ENCODE measurements at places on chromosomes 12 and 14.

DNA sequence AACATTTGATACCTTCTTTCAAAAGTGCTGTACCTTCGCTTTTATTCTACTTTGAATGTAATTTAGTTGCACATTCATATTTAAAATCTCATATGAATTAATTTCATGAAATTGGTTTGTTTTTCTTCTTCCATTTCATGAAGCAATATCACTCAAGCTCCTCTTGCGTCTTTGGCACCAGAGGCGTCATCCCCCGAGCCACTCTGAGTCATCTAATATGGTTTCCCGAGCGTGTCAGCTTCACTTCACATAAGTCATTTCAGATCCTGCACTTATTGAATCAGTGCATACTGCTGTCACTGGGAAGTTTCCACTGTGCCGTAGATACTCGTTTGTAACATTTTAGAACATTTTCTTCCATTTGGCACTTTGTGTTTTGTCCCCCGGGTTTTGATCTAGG lies 105.6 kb downstream of the SLC25A47 start:
- no peak for DNase-seq

GRCh38 chr12:18427520-18427919 lies 166.2 kb downstream of the PIK3C2G start:
- no peak for DNase-seq

DNA sequence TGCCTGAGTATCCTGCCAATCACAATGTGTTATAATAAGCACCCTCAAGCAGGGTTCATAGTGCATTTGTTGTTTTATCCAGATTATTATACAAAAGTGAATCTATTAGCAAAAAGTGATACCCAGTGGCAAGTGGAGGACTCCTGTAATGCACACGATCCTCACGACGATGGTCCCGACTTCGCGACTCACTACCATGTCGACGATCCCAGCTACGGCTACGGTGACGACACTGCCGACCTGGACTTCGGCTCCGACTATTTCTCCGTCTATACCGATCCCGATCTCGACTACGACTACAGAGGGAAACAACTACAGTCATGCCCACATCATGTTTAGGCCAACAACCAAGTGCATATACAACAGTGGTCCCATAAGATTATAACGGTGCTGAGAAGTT lies 12.9 kb downstream of the RBM23 start:
- no peak for DNase-seq

- DNase-seq = no peak
Measured at GRCh38 chr14:71212683-71213107, 305.4 kb downstream of the PCNX1 start.

- no peak for DNase-seq
Measured at GRCh38 chr12:20549108-20549719, 145.9 kb upstream of the SLCO1C1 start.

DNA sequence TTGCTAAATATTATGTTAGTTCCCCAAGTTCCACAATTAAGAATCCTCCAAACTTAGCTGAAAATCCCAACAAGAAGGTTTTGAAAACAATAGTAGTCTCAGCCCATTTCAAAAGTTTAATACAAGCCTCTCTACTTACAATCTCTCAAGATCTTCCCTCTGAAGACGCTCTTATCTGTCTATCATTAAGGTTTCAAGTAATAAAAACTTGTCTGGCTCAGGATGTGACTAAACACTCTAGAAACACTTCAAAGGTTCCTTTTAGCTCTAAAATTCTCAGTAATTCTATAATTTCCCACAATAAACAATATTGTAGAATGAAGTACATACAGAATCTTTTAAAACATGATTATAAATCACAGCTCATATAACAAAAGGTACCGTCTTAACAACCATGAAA lies 16.3 kb downstream of the YAF2 start:
- DNase-seq = no peak

GRCh38 chr12:58285551-58285950 lies 344.2 kb downstream of the ATP23 start:
- no peak for DNase-seq

DNA sequence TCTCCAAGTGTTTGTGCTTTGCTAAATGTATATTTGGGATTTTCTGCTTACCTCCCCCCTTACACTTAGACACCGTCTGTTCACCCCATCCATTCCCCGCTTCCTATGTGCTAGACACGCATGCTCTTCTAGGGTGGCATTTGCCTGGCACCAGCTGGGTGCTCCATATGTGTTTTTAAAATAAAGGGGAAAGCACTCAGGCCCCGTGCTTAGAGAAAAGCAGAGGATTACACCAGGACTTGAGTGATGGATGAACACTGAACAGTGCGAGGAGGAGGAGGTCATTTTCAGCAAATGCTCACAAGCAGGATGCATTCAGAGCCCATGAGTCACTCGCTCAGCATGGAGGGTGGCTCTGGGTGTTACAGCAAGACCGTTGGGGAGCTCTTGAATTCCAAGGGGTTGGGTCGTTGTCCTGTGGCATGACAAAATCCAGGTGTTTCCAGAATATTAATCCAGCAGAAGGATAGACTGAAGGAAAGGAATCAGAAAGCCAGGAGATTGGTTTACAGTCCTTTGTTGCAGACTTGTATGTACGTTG lies 2.9 kb upstream of the BDKRB1 start:
- DNase-seq = no peak

- DNase-seq = peak; percentile 42
Measured at GRCh38 chr12:121060149-121061001, 21.3 kb upstream of the OASL start.

DNA sequence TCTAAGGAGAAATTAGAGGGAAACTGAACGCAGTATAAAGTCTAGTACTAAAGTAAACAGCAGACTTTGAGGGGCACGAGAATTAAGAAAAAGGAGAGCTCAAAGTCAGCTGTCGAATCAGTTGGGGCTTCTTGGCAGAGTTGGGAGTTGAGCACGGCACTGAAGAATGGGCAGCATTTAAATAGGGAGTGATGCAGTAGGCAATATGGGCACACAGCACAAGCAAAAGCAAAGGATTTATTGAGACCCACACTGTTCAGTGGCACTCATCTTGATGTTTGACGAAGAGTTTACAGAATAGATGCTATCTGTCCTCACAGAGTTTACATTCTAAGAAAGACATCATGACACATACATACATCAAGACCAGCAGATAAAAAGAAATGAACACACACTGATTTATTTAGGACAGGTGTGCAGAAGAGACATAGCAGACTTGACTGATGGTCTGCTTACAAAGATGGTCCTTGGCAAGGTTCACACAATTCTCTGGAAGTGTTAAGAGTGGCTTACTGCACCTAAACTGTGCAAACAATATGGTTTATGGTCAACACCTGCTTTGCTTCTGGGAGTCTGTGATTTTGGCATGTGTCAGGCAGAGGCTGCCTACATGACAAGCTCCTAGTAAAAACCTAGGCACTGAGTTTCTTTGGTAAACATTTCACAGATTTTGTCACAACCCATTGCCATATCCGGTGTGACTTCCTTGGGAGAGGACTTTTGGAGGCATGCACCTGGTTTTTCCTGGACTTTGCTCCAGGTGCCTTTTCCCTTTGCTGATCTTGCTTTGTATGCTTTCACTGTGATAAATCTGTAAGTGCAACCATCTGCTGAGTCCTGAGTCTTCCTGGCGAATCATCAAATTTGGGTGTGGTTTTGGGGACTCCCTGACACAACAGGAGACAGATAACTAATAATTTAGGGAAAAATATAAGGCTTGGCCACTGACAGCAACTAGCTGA lies 26.3 kb downstream of the ALKBH1 start:
- DNase-seq = no peak

DNA sequence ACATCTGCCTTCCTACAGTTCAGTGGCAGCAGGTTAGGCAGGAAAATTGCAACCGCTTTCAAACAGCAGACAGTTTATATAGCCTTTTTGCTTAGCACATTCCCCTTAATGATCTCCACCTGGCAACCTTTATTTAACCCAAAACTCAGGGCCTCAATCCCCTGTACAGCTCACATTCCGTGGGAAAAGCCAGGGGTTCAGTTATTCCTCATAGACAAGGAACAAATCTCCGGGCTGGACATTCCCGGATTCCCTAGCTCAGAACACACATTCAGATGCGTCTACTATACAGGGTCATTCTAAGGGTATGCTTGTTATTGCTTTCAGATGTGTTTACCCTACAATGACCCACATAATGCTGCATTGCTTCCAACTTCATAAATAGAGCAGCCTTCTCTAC lies 73.8 kb upstream of the DCN start:
- DNase-seq = no peak

DNA sequence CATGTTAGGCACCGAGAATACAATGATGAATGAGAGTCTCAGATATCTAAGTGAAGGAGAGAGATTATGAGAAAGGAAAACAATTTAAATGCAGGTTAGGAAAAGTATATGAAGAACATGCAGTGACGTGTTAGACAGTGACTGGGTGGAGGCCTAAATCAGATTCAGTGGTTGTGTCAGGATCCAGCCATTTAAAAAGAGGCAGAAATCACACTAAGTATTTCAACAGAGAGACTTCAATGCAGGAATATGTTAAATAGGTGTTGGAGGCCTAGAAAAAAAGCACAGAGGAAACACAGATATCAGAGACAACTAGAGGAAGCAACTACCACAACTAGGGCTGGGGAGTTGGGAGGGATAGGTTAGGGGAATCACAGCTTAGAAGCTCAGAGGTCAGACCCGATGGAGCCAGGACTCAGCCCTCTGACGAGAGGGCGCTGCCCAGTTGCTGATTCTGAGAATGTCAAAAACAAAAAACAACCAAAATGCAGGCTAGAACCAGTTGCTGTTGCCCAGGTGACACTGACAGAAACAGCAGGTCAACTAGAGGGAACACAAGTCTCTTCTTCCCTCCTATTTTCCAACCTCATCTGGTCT lies 3.0 kb upstream of the GARIN2 start:
- no peak for DNase-seq

DNA sequence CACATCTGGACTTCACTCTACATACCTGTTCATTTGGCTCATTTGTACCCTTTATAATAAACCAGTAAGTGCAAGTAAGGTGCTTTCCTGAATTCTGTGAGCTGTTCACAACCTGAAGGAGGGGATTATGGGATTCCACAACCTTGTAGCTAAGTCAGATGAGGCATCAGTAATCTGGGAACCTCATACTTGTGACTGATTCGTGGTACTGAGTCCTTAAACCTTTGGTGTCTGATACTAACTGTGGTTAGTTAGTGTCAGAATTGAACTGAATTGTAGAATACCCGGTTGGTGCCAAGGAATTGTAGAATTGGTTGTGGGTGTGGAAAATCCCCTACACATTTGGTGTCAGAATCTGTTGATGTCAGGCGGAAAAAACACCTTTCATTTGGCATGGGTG lies 83.4 kb downstream of the TMX1 start:
- no peak for DNase-seq

DNA sequence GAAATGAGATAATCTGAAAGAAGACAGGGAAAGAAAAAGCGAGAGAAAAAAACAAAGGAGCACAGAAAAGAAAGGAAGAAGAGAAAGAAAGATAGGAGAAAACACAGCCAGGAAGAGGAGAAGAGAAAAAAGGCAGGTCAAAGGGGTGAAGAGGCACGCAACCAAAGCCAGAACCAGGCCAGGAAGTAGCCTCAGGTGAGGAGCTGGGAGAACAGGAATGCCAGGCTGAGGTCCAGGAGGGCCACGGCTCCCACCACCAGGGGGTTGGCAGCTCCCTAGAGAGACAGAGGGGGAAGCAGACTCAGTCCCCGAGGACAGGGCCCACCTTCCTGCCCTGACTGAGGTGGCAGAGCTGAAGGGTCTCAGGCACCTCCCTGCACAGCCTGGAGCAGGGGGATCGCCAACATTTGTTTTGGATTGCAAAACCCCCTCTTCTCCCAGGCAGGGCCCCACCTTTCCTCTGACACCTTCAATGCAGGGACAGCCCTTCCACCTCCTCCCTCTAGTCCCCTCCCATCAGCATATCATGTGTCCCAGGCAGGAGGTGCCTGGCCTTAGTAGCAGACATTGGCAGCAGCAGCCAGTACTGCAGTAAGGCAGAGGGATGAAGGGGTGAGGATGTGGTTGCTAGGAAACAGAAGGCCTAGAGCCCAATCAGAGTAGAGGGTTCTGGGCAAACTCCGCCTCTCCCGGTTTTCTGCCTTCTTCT lies 2.0 kb upstream of the AP1G2 start:
- DNase-seq = peak; percentile 24

DNA sequence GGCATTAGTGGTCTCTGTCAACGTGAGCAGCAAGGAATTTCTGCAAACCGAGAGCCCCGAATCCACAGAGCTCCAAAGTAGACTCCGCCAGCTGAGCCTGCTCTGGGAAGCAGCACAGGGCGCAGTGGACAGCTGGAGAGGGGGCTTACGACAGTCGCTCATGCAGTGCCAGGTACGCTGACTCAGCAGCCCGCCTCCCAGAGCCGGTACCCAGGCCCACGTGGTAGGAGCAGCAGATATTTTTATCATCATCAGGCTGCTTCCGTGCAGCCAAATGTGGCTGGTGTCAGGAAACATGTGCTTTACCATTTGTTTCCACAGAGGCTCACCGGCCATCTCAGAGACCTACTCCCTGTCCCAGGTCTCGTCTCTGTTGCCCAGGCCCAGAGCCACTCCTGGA lies 73.7 kb downstream of the ESR2 start:
- DNase-seq = peak; percentile 34

DNA sequence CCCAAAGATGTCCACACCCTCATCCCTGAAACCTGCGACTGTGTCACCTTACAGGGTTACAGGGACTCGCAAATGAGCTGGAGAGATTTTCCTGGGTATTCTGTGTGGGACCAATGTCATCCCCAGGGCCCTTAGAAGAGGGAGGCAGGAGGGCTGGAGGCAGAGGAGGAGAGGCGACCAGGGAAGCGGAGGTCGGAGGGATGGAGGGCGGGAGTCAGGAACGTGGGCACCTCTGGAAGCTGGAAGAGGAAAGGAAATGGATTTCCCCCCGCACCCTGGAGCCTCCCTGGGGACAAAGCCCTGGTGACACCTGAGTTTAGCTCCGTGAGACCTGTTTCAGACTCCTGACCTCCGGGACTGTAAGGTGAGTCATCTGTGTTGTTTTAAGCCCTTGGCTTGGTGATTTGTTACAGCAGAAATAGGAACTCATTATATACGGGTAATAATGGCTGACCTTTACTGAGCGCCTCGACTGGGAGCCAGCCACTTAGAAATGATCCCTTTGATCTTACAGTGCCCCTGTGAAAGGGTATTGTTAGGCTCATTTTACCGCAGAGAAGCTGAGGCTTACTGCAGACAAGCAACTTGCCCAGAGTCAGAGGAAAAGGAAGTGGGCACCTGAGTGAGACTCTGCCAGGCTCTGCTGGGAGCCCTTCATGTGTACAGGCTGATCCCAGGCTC lies 29.3 kb upstream of the FZD10 start:
- DNase-seq = no peak

Data from K562 (cell line).